Activated B cell treated with CpG ODN at 0.5 μM for 24 hours (primary cell): ENCODE measurements at places on chromosomes 2 and 18.

- no peak for DNase-seq
These were observed 149.7 kb downstream of the EN1 start for GRCh38 chr2:118697781-118698180.

DNA sequence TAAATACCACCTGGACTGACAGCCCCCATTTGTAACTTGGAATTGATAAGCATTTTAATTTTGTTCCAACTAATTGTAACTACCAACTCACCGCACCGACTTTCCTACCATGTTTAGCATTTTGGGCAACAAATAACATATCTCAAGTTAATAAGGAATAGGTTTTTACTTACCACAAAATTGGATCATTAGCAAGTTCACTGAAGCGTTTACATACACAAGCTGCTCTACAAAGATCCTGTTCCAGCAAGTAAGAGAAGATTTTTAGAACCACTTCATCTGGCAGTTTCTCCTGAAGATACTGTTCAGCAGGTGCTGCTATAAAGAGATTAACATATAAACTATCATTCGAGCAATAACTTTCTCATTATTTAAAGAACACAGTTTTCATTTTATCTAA lies 55.7 kb downstream of the MSH6 start:
- DNase-seq: no peak

GRCh38 chr2:237026981-237027711 lies 58.5 kb upstream of the COPS8 start:
- no peak for DNase-seq

GRCh38 chr2:227818675-227819397 lies 5.2 kb downstream of the CCL20 start:
- no peak for DNase-seq

DNA sequence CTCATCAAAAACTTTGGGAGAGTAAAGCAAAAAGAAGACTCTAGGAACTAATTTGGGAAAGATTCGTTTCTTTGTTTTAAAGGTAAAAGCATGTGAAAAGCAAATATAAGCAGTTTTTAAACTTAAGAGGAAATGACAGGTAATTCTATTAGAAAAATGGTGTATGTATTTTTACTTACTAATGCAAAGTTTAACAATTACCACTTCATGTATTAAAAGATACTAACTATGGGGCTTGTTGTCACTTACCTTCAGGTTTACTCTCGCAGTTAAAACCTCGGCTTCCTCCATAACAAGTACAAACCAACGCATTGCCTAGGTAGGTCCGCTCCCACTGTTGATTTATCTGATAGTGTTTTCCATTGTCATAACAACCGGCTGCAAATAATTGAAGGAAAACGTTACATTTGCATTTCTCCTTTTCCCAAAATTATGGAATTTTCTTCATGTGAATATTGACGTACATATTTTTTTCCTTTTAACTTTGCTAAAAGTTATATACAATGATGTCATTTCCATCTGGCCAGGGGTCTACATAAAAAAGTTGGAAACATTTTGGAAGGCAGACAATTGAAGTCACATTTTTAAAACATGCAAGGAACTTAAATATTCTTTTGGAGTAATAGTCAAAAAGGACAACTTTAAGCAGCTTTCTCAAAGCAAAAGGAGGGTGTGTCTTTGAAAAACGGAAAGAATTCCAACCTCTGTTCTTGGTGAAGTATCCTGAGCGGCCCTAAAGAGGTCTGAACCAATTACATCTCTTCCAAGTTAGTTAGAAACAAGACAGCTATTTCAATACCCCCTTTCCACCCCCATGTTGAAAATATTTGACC lies 1.2 kb downstream of the FN1 start:
- DNase-seq: no peak

- DNase-seq: no peak
These were observed 1.5 kb downstream of the GDF7 start for GRCh38 chr2:20668451-20668850.

GRCh38 chr18:24397694-24398368 lies at the start of gene OSBPL1A:
Gene OSBPL1A, minus strand, starts transcription at chr18:24397824. Its CDS starts 20,291 bp downstream, at chr18:24377533.
- DNase-seq: no peak

DNA sequence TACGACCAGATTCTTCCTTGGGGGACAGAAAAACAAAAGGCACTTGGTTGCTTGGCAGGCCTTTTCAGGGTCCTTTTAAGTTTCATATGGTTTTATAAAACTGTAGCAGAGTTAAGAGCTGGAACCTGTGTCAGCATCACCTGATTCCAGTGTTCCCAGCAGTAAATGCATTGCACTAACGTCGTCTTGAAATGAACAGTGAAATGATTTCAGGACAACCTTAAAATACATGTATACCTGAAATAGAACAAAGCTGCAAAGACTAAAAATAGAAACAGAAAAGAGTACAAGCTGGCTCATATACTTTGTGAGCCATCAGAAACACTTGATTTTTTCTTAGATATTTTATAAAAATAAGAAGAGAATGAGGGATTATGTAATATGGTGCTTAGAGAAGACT lies 51.9 kb downstream of the ACSL3 start:
- no peak for DNase-seq

DNA sequence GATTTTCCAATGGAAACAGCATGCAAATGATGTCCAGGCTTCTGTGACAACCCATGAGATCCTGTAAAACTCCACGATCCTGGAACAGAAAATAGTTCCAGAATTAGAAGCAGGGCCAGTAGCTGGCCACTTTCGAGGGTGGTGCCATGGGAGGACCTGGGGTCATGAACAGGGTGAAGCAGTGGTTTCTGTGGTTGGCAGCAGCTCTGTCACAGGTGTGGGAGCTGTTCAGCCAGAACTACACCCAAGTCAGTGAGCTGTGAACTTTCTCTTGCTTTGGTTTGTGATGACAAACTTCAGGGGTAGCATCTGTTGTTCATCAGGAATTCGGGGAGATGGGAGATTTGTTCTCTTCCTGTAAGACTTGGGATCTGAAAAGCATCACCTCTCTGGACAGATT lies 314.4 kb upstream of the NT5C1B start:
- DNase-seq: no peak

- no peak for DNase-seq
These were observed 54.3 kb upstream of the PKDCC start for GRCh38 chr2:41993435-41993925.

GRCh38 chr2:191051825-191052778 lies 38.1 kb upstream of the STAT1 start:
- no peak for DNase-seq

DNA sequence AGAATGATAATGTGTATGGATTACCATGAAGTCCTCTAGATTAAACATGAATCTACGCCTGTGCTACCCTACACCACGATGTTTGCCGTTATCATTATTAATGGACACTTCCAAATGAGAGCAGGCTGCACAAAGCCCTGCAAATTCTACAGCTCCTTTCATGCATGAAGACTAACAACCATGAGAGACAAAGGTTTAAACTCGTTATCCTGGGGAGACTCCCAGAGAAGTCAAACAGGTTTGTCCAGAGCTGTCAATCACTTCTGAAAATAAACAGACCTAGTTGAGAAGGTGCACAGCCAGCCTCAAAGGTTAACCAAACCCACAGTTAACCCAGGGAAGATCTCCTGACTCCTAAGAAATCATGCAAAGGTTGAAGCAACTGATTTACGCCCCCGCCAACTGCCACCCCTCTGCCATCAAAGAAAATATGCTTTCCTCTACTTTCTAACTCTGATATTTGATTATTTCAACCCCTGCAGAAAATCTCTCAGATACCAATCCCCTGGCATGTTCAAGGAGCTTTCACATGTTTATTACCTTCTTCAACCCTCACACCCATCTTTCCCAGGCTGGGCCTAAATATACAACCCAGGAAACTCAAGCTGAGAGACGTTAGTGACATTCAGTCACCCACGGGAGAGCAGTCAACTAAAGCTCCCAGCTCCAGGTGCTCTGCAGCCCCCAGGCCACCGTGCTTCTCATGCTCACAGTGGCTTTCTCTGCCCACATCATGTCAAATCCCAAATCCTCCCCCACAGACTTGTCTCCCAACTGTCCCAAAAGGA lies 35.9 kb downstream of the MYO5B start:
- DNase-seq: no peak

DNA sequence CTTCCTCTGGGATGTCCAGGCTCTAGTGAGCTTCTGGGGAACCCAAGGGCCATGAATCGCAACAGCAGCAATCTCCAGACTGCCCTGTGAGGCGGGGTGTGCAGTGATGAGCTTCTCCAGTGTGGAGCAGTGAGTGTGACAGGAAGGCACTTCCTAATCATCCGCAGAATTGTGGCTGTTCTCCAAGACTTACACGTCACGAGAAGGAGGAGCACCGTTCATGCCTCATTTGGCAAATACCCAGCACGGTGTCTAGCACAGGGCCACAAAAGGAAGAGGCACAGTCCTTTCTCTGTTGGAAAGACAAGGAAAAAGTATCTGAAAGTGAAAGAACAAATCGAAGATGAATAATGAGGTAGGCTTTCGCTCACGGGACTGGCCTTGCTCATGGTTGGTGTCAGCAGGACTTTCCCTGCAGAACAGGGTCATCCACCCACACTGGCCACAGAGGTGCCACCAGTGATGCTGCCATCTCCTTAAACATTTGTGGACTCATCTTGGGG lies 125.1 kb upstream of the HAAO start:
- DNase-seq: no peak

DNA sequence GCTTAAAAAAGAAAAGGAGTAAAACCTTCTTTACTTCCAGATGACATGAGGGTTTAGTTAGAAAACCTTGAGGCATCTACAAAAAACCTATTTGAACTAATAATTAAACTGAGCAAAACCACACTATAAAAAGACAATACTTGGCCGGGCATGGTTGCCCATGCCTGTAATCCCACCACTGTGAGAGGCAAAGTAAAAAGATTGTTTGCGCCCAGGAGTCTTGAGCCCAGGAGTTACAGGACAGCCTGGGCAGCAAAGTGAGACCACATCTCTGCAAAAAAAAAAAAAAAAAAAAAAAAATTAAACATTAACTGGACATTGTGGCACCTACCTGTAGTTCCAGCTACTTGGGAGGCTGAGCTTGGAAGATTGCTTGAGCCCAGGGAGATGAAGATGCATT lies 502.8 kb upstream of the LRRTM4 start:
- DNase-seq: no peak

- DNase-seq: no peak
These were observed 8.1 kb upstream of the SOS1 start for GRCh38 chr2:39128919-39129391.

- no peak for DNase-seq
These were observed 80.1 kb downstream of the EML4 start for GRCh38 chr2:42249284-42249683.

- no peak for DNase-seq
These were observed 298.1 kb downstream of the CBLN2 start for GRCh38 chr18:72246076-72246475.

DNA sequence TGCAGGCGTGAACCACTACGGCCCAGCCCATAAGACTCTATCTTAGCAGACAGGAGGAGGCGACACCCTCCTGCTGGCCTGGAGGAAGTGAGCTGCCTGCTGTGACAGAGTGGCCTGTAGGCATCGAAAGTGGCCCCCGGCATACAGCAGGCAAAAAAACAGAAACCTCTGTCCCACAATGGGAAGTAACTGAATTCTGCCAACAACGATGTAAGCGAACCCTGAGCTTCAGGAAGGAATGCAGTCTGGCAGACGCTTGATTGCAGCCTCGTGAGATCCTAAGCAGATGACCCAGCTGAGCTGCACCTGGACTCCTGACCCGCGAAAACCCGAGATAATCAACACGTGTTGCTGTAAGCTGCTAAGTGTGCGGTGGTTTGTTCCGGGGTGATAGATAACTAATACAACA lies 13.6 kb downstream of the MRO start:
- no peak for DNase-seq

GRCh38 chr2:134149904-134150303 lies 104.0 kb upstream of the MGAT5 start:
- no peak for DNase-seq

GRCh38 chr2:62784341-62784740 lies 78.8 kb downstream of the EHBP1 start:
- DNase-seq: no peak

GRCh38 chr2:185337033-185337432 lies 401.6 kb upstream of the FSIP2 start:
- DNase-seq: no peak

GRCh38 chr2:144759746-144760145 lies 239.8 kb upstream of the ZEB2 start:
- no peak for DNase-seq

GRCh38 chr2:19810637-19811036 lies 91.1 kb downstream of the TTC32 start:
- DNase-seq: no peak

- no peak for DNase-seq
These were observed 170.3 kb downstream of the BCL2 start for GRCh38 chr18:63149302-63149587.

DNA sequence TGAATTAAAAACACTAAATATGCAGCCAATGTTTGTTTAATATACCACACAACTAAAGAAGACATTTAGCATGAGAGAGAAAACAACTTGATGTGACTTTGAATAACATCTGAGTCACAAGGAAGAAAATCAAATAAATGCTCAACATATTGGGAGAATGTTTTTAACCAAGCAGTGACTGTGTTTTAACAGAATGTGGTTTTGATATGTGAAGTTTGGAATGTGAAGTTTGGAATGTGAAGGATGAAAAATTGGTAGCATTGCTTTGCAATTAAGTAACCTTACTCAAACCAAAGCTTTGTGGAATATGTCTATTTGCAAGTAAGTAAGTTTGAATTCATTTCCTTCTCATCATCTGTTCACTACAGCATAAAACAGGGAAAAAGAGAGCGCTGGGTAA lies 128.2 kb upstream of the DNAJC10 start:
- no peak for DNase-seq

GRCh38 chr2:67213270-67213670 lies 183.9 kb upstream of the ETAA1 start:
- no peak for DNase-seq

DNA sequence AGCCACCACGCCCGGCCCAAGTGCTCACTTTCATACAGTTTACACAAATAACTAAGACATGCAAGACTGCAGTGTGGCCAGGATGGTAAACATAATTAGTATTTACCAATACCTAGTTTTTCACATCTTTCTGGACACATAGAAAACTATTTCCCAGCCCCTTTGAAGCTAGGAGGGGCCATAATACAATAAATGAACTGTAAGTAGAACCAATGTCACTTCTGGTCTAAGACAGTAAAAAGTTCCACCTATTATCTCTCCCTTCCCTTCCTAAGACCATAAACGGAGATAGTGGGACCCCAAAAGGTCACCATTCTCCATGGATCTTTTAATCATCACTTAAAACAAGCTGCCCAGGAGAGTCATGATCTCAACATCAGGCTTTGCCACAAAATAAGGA lies 51.0 kb downstream of the NBAS start:
- no peak for DNase-seq

GRCh38 chr2:166361351-166362153 lies 14.2 kb downstream of the SCN9A start:
- no peak for DNase-seq

DNA sequence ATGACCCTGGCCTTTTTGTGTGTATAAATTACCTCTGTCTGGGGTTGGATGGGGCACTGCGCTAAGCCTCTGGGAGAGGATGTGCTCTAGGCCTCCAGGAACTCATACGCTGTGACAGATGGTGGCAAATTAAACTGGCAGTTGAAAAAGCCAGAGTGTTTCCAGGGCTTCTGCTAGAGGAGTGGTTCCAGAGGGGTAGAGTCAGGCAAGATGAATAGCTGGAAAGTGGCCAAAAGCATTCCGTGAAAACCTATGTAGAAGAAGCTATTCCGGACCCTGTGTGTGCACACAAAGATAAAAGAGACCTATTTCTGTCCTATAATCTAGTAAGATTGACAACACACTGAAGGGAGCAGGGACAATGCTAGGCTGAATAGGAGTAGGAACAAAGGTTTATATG lies 84.8 kb downstream of the ACTR3 start:
- DNase-seq: no peak
